ENCODE measurements at places on chromosomes 11 and 22.

DNA sequence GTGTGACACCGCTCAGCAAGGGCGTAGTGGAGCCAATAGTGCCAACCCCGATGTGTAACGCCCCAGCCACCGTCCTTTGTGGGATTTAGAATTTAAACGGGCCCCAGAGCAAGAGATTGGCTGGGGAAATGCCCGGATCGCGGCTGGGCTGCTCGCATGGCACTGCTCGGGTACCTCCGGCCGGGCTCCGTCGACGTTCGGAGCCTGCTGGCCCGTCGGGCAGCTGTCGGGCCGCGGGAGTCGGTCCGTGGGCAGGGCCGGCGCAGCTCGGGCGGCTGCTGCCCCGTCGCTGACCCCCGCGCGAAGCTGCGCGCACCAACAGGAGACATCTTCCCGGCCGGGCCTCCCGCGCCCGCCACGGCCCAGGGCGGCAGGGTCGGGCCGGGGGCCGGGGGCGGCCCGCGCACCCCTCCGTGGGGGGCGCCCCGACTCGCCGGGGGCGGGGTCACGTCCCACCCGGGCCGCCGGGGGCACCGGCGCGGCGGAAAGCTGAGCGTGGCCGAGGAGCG lies 1.3 kb upstream of the KDM2A start:
- peak; percentile 45 for DNase-seq

- no peak for DNase-seq
Observed at GRCh38 chr22:21031545-21032036, 770 bp downstream of the SLC7A4 start.

DNA sequence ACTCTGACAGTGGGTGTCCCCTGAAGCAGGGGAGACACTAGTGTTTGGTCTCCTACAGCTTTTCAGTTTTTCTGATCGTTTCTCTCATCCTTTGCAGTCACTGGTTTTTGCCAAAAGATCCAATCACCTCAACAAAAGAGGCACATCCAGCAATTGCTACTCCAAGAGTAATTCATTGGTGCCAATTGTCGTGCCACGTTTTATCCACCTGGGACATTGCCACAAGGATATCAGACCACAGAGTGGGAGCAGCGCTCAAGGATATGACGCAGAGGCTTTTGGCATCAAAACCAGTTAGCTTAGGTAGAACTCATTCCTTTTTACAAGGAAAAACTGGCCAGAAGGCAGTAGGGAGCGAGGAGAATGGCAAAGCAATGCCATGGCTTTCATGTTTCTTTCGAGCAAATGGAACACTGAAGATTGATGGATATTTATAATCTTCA lies 40.9 kb upstream of the BLID start:
- DNase-seq: no peak

- DNase-seq: no peak
Observed at GRCh38 chr22:29531419-29531818, 22.1 kb downstream of the THOC5 start.

DNA sequence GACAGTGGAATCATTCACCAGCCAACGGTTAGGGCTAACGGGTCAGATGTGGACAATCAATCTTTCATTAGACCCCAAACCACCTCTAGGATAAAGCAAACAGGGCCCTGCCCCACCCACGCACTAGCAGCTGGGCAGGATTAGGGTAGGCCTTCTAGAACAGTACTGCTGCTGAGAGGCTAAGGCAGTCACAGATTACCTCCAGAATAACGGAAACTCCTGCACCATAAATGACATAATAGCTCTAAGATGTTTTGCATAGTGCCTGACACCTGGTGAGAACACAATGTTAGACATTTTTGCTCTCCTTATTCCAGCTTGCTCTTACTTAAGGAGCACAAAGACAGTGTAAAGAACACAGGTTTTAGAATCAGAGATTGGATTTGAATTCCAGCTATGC lies 1.8 kb downstream of the SYTL2 start:
- no peak for DNase-seq

DNA sequence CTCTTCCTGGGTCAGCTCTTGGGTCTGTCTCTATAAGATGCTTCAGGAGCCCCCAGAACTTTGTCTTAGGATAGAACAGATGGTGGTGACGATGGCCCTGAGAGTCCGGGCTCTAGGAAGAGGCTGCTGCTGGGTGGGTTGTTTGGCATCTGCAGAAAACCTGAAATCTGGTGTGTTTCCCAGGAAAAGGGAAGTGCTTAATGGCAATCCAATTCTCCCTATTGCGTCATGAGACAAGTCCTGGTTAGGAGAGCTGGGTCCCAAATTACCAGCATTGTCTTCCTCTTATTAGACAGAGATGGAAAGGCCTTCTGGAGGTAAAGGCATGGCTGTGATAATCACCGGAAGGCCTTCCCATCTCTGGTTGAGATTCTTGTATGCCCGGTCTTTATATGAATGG lies 48.9 kb upstream of the GRAMD1B start:
- no peak for DNase-seq

DNA sequence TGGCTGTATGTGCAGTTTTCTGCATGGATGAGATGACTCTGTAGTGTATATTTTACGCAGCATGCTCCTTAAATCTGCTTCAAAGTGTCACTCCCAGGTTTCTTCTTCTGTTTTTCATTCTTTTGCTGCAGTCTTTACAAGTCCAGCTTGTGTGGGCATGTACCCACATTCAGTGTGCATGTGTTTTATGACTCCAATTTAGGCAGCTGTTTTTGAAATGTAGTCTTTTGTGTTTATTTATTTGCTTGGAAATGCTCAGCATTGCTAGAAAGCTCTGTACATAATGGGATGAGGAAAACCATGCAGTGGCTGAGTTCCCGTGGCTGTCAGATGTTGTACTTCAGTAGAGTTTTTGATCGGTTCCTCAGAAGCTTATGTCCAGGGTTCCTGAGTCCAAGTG lies 138.5 kb downstream of the ARHGAP42 start:
- DNase-seq: no peak

Measured in SHP77 (cell line).